ENCODE measurements at places on chromosomes 13 and 19.
A peak's percentile ranks its signal among the peaks of the same experiment; 100 is the strongest.

- no peak for DNase-seq
Measured at GRCh38 chr19:35890113-35890650, 10.2 kb downstream of the NFKBID start.

DNA sequence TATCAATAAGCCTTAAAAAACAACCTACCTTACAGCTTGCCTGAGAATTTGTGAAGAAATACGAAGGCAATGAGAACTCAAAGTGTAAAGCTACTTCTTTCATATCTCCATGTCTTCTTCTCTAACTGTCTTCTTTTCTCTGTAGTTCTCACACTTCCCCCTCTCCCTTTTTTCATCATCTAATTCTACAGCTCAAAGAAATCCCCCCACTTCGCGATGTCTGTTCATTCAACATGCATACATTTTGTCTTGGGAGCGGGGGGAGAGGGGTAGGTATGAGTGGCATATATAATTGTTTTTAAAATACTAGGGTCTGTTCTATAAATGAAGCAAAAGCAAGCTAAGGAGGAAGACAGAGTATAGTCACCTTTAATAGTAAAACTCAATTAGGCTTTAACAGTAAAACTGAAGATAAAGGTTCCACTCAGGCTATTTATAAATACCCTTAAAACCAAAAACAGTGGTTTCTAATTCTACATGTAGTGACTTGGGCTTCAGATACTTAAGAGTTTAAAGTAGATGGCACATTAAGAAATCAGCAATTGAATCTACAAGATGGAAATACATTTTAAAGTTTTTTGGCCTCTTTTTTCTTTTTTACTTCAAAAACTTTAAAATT, 106.9 kb downstream of the KLF12 start:
- DNase-seq = no peak

- peak; percentile 69 for DNase-seq
Measured at GRCh38 chr13:20901668-20902437, 693 bp downstream of the XPO4 start.

DNA sequence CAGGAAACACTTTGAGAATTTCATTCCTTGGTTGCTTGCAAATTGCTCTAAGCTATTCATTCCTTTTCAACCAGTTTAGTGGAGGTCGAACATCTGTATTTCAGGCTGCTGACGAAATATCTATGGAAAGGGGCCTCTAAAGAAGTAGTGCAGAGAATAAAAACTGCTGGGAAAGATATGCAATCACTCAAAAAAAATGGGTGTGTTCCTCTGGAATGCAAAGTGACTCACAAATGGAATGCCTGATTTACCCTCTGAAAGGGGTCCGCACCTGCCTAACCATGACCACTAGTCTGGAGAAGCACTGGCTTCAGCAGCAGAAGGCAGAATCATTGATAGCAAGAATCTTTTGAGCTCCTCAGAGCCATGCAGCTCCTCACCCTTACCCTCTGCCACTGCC, 129.4 kb downstream of the PCDH9 start:
- DNase-seq = no peak

DNA sequence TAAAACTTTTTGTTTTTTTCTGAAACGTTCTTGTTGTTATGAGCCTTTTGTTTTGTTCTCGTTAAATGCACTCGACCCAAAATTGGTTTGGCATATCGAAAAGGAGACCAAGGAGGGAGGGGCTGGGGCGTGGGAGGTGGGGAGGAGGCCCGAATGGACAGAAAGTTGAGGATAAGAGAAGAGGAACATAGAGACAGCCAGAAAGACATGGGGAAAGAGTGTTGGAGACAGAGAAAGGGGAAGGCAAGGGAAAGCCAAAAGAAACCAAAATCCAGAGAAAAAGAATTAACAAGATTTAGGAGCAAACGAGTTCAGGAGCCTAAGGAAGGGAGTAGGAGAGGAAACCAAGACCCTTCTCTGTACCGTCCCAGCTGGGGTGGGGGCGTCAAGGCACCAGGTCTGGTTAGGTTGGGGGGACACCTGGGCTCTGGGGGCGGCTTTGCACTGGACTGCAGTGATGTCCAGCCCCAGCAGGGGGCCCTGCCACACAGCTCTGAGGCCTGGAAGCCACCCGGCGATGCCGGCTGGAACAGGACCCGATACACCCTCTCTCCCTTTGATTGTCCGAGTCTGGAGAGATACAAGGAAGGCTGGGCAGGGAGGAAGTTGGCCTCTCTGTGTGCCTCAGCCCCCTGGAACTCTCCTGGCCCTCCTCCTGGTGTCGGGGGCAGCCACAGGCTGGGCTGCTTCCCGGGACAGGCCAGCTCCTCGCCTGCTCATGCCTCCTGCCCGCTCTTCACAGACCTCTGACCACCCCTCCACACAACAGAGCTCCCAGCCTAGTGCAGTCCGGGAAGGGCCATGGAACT, 11.6 kb upstream of the ASF1B start:
- peak; percentile 56 for DNase-seq

DNA sequence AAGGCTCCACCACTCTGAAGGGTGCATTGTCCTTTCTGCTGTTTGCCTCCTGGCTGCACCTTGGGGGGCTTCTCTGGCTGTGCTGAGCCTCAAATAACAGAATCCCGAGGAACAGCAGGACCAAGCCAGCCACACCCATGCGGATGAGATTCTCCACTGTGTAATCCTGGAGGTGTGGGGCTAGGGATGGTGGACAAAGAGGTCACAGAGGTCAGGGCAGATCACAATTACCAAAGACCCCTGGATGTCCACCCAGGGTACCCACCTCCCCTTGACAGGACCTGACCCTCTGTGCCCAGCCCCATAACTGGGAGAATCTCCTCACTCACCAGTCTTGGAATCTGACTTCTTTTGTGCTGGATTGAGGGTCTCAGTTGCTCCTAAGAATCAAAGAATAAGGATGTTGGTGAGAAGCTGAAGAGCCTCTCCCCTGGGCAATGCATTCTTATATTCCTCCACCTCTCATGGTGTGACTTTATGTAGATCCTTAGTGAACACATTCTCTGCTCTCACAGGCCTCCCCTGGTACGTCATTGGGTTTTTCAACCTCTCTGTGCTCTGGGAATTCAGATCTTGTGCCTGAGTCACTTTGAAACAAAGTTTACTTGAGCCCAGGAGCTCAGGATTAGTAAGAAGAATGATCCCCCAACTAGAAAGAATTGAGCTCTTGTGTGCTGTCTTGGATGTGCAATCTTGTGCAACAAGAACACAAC, 5.2 kb downstream of the LILRA4 start:
- no peak for DNase-seq

DNA sequence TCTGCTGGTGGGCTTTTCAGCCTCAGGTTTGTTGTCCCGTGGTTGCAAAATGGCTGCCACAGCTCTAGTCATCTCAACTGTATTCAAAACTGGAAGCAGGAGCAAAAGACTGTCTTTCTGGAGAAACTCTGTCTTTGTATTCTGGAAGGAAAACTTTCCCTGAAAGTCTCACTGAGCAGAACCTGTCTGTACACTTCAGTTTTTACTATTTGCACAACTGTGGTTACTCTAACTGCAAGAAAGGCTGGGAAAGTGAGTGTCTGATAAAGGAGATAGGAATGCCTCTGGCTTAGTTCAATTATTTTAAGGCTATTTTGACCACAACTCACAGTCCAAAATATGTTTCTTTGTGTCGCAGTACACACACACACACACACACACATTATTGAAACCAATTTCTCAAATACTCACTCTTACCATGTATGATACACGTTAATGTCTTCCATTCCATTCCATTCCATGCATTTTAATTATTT, 49.7 kb upstream of the EHD2 start:
- no peak for DNase-seq

GRCh38 chr19:5452594-5453565, 2.3 kb upstream of the ZNRF4 start:
- DNase-seq = peak; percentile 15

GRCh38 chr19:43570174-43570791, 5.0 kb downstream of the XRCC1 start:
- DNase-seq = no peak

- no peak for DNase-seq
Measured at GRCh38 chr13:42275506-42275905, 3.6 kb downstream of the AKAP11 start.

GRCh38 chr13:87999788-88000187, 328.6 kb downstream of the SLITRK5 start:
- DNase-seq = no peak

GRCh38 chr19:29318581-29318980, 105.6 kb upstream of the UQCRFS1 start:
- DNase-seq = no peak

GRCh38 chr19:898663-899062, 5.4 kb downstream of the RNU6-9 start:
- DNase-seq = no peak

GRCh38 chr19:54462655-54463530, 685 bp downstream of the LENG9 start:
- peak; percentile 80 for DNase-seq

DNA sequence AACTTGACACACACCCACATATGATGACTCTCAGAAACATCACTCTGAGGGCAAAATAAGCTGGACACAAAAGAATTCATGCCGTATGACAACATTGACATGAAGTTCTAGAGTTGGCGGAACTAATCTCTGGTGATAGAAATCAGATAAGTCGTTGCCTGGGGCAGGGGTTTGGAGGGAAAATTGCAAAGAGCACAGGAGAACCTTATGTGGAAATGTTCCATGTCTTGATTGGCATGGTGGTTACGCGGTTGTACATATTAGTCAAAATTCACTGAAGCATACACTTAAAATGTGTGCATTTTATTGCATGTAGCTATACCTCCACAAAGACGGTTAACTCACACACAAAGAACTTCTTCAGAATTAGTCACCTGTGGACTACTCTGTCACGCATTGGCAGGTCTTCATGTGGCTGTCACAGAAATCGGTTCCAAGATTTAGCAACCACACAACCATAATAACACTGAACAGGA, 137.8 kb upstream of the GJB6 start:
- DNase-seq = no peak

DNA sequence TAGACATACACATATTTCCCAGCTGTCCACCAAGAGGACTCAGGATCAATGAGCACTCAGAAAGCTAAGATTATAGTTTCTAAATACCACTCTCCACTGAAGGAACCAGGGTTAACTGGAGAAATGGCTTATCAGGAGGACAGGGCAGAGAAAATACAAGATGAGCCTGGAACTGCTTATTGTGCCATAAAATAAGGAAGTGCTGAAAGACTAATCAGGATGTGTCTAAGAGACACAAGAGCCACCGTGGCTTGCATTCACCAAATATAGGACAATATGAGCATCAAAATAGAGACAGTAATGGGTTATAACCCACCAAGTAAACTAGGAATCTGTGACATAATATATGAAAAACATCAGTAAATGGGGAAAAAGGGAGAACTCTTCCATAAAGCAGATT, 32.8 kb downstream of the KLF12 start:
- peak; percentile 11 for DNase-seq

- DNase-seq = peak; percentile 2
Measured at GRCh38 chr13:25874907-25875306, 176.9 kb downstream of the SHISA2 start.

GRCh38 chr19:6828698-6829633, 56.5 kb downstream of the VAV1 start:
- peak; percentile 80 for DNase-seq

DNA sequence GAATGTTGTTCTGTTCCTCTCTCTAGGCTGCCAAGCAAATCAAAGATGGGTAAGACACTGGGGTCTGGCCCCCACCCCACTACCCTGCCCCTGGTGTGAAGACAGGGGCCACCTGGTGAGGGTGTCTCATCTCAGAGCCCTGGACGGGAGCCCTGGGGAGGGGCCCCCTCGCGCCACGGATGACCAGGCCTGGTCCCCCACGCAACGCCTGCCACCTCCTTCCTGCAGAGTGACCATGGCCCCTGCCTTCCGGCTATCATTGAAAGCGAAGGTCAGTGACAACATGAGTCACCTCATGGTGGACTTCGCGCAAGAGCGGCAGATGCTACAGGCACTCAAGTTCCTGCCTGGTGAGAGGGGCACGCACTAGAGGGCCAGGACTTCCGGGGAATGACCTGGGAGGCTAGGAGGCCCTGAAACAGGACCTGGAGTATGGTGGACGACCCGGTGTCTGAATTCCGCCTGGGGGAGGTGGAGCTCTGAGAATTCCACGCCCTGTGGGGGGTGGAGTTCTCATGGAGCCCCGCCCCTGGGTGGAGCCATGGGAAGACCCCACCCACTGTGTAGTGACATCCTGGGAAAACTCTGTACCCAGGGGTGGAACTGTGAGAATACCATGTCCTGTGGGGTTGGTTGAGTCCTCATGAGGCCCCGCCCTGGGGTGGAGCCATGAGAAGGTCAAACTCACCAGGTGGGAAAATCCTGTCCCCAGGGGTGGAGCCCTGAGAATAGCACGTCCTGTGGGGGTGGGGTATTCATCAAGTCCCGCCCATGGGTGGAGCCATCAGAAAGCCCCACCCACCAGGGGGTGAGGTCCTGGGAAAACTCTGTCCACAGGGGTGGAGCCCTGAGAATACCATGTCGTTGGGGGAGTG, 6.1 kb downstream of the FSD1 start:
- no peak for DNase-seq

DNA sequence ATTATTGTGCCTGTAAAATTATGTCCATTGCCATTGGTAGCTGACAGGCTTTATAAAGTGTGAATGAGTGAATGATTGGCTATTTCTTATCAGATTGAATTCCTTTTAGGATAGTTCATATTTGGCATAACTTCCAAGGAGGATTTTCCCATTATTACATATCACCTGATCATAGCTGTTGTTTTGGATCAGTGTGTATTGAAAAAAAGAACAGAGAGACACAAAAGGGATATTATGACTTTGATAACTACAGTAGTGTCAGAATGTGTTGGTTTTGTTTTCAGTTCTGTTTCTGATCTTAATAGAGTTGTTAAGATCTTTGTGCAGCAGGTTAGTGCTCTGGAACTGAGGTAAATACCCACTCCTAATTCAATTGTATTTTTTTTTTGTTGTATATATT, 103.8 kb downstream of the LRCH1 start:
- DNase-seq = no peak

DNA sequence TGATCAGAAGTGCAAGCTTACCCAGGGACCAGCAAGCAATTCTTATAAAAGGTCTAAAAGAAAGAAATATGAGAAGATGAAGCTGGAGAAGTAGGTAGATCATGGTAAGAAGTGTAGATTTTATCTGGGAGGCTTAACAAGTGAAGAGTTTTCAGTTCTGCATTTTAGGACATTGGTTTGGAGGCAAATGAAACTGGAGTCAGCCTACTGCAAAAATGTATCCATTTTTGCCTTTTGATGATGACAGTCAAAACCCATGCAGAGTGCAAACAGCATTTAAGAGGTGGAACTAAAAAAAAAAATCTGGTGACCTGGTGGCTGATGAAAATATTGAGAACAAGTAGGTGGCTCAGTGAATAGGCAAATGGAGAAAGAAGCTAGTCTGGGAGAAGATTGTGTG, 216.9 kb downstream of the DNAJC15 start:
- no peak for DNase-seq

DNA sequence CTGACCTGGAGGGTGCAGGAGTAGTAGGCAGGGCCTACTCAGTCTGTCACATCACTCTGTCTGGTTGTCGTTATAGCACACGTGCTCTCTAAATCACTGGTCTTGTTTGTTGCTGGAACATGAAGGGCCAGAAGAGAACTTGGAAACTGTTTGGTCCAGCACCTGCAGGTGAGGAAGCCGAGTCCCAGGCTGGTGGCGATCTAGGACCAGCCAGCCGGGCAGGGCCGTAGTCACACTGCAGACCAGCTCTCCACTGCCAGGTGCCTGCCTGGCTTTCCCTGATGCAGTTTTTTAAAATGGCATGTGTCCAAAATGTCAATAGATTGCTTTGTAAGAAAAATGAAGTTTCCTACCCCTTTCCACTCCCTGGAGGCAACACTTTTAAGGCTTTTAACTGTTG, 53.7 kb downstream of the GGACT start:
- DNase-seq = no peak
